ENCODE measurements at places on chromosomes 4 and X.

DNA sequence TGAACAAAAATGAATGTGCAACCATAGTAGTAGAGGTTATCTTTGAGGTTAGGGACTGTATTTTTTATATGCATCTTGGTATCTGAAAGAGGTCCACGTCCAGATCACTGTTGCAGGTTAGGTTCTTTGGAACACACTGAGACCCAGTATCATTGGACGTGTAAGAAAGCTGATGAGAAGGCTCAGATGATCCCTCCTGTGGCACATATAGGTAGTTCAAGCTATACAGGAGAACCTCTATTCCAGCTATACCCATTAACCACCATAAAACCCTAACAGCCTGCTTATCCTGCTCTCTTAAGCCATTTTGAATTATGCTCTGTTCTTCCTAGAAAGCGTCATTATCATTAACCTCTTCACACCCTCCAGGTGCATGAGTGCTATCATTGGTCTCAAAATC is 930.7 kb upstream of the HS3ST1 start:
- DNase-seq: no peak

- no peak for DNase-seq
Measured at GRCh38 chr4:13678186-13678924, 50.8 kb upstream of the BOD1L1 start.

DNA sequence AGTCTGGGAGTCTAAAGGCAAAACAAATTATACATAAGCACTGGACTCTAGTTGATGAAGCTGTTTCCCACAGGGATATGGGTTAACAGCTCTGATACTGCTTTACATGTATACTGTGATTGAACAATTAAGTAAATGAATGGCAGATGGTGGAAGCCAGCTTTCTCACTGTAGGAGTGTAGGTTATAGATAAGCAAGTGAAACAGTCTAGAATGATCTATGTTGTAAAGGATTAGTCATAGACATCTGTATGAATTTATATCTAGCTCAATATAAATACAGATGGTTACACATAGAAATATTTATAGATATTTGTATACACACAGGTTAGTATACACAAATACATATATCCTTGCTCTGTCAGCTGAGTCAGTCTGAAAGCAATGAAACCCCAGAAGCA is 276.1 kb downstream of the PPARGC1A start:
- DNase-seq: no peak

- DNase-seq: peak; percentile 48
Measured at GRCh38 chr4:6724421-6725111, 8.6 kb downstream of the BLOC1S4 start.

DNA sequence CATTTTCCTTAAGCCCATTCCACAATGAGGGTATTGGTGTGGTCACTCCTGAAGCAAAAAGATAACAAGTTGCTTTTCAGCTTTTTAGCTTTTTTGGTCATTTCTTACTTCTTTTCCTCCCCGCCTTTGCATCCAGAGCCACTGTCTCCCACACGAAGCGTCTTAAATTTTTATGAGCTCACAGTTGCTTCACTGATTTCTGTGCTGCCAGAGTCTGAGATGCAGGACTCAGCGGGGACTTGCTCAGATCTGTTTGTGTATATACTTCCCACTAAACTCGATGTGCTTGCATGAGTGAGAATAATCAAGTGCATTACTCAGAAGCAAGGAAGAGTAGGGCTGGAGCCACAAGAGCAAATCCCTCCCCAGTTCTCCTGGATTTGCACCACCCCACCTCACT is 80.2 kb upstream of the FHL1 start:
- DNase-seq: no peak

- no peak for DNase-seq
Measured at GRCh38 chr4:20552004-20552403, 148.3 kb upstream of the PACRGL start.

DNA sequence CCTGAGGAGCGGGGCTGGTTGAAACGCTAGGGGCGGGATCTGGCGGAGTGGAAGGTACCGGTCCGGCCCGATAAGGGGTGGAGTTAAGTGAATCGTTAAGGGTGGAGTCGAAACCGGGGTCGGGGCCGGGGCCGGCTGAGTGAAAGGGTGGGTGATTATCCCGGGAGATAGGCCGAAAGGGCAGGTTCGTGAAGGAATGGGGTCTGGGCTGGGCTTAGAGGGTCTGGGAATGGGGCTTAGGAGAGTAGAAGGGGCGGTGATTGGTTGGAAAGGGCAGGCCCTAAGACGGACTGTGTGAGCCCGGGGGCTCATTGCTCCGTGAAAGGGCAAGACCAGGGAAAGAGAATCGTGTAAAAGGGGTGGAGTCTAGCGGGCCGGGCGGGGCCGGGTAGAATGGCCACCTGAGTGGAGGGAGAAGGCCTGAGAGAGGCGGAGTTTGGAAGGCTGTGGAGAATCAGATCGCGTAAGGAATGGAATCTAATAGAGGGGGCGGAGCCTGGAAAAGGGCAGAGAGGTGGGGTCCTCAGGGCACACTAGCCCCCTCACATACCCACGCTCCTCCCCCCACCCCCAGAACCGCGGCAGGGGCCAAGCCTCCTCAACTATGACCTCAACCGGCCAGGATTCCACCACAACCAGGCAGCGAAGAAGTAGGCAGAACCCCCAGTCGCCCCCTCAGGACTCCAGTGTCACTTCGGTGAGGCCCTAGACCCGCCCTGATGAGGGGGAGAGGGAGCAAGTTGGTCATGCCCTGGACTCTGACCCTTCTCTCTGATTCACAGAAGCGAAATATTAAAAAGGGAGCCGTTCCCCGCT is 430 bp downstream of the HDAC6 start:
- DNase-seq: peak; percentile 87

DNA sequence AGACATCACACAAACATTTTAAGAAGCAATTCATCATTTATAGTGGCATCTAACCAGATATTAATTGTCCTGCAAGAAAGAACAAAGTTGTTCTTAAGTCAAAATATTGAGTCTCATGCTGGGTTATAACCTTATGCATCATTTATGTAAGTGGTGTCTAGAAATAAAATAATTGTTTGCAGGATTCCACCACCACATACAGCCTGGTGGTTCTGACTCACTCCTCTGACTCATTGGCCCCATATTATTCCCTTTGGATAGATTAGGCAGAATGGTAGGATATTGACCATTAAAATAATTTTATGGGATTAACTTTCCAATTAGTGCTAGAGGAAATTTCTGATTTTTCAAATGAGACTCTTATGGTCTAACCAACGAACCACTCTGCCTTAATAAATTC is 384.5 kb downstream of the GRXCR1 start:
- DNase-seq: no peak

- DNase-seq: no peak
Measured at GRCh38 chr4:119302073-119302832, 19.7 kb downstream of the FABP2 start.

DNA sequence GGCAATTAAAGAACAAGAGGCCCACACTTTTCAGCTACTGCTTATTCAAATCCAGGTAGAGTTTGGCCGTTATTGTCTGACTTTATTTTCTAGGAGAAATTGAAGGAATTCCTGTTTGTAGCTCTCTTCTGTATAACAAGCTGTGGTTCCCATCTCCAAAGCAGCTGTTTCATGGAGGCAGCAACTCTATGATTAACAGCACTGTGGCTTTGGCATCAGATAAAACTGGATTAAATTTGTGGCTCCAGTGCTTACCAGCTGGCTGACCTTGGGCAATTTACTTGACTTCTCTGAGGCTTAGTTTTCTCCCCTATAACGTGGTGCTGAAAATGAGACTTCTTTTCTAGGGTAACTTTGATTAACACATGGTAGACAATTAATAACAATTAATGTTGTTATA is 28.1 kb downstream of the SLC30A9 start:
- DNase-seq: no peak

DNA sequence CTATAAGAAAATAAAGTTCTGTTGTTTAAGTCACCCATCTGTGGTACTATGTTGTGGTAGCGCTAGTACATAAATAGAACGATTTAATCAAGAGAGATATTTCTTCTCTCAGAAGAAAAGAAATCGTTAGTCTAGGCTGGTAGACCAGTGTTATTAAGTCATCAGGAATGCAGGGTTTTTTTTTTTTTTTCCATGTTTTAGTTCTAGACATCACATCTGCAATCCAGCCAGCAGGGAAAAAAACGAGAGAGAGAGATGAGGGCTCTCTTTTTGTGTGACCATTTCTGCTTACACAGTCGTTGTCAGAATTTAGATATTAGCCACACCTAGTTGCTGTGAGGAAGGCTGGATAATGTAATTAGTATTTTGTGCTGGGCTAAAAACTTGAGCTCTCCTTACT is 417.4 kb downstream of the TMA16 start:
- DNase-seq: no peak

GRCh38 chrX:102517326-102517725 is 787 bp upstream of the TMSB15A start:
- DNase-seq: no peak

DNA sequence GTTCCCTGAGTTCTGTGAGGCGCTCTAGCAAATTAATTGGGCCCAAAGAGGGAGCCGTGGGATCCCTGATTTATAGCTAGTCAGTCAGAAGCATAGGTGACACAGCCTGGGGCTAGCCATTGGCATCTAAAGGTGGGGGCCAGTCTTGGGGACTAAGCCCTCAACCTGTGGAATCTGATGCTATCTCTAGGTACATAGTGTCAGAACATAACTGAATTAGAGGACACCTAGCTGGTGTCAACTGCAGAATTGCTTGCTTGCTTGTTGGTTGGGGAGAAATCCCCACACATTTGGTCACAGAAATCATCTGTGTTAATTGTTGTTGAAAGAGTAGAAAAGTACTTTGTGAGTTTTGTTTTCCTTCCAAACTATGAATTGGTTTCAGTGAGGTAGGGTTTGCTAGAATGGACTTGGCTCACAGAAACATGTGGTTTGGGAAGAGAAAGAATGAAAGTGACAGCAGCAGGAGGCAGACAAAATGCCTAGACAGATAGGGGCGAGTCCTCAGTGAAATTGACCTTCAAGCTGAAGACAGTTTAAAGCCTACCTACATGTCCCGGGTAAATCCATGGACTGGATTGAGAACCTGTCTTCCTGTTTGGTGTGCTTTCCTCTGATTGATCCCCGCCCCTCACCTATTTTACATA is 12.8 kb upstream of the GPR82 start:
- no peak for DNase-seq

- DNase-seq: peak; percentile 69
Measured at GRCh38 chr4:101345596-101346350, 1.6 kb downstream of the PPP3CA start.

GRCh38 chr4:150569998-150570535 is 11.9 kb upstream of the MAB21L2 start:
- no peak for DNase-seq

DNA sequence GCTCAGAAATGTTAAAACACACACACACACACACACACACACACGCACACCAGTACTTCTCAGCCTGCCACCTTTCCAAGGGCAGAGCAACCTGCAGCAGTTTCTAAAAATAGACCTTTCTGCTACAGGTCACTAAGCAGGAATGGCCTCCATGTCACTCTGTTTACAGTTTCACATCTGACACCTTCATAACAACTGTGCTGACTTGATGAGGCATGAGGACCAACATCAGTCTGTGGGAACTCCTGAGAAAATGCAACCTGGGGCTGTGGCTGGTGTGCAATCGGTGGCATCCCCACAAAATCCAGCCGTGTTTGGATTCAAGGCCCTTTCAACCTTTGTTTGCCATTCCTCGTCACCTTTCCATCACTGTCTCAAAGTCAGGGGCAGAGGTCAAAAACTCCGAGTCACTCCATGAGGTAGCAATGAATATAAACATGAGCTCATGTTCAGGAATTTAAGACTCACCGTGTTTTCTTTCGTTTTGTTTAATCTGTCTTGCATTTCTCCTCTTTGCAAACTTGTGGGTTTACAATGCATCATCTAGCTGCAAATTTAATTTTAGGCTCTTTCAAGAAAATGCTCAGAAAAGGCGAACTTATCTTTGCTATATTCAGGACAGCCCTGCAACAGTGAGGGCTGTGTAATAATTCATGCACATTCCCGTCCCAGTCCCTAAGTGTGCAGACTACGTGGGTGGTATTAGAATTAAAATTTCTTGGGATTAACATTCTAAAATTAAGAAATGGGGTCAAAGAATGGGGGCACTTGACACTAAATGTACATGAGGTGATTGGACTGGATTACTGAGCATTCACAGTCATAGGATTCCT is 135.3 kb downstream of the SHROOM3 start:
- no peak for DNase-seq

GRCh38 chrX:41322821-41323603 is 10.9 kb upstream of the DDX3X start:
- no peak for DNase-seq

DNA sequence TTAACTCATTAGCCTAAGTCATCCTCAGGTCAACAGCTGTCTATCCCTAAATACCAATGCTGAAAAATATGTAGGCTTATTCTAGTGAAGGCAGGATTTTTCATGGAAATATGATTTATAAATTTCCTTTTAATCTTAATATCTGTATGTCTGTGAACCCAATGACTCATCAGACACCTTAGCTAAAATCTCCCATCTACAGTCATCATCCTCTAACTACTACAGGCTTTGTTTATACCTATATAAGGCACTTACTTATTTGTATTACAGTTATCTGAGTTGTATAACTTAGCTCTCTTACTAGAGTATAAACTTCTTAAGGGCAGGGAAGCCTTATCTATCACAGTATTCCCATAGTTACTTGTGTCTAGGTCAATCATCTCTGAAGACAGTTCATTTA is 24.2 kb downstream of the AMMECR1 start:
- no peak for DNase-seq

DNA sequence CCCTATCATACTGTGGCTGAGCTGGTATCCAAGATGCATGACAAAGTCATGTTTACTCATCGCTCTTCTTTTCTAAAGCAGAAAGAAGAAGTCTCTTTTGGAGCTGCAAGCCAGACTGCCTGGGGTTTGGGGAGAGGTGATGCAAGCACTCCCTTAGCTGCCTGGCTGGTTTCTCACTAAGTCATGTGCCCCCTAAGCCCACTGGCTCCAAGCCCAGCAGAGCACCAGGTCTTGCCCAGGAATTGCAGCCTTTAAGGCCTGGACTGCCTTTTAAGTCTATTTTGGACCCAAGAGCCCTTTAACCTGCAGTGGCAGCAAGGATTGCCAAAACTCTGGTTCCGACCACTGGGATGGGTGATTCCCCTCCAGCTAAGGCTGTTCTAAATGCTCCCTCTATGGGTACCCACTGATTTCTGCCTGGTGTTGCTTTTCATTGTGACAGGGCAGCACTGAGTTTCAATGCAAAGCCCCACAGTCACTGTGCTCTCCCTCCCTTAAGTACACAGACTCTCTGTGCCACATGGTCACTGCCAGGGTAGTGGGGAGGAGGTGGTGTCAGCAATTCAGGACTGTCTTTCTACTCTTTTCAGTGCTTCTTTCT is 548.6 kb downstream of the TLL1 start:
- DNase-seq: no peak

DNA sequence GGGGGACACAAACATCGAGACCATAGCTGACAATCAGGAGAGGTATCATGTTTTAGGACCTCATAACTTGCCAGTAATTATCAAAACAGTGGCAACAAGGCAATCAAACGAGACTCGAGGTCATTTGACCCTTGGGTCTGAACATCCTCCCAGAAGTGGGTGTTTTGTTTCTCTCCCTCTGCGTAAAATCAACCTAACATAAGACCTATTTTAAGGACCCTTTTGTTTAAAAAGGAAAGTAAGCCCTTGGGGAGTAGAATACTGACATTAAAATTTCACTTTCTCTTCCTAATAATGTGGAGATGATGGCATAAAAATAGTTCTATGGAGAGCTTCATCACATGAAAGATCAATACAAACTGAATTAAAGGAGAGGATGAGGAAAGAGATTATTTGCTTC is 106.2 kb upstream of the PUDP start:
- no peak for DNase-seq
